Fibroblast of skin of back (primary cell): ENCODE measurements at places on chromosomes 13 and 19.
A peak's percentile ranks its signal among the peaks of the same experiment; 100 is the strongest.

GRCh38 chr13:74115133-74115532 lies 19.1 kb downstream of the KLF12 start:
- DNase-seq: peak; percentile 86

DNA sequence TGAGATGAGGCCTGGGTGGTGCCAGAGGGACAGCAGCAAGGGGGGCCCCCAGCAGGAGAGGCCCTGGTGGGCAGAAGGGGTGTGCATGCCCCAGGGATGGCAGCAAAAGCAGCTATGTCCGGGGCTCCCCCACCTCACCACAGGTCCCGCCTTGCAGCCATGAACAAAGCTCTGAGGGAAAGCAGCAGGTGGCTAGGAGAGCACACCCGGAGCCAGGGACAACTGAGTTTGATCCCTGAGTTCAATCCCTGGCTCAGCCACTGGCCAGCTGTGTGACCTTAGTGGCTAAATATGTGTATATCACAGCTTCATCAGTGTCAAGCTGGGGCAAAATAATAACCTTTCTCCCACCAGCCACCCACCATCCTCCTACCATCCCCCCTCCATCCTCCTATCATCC lies 47.7 kb upstream of the KCTD15 start:
- no peak for DNase-seq

- no peak for DNase-seq
These were observed 9.1 kb downstream of the SLC44A2 start for GRCh38 chr19:10634430-10634829.

DNA sequence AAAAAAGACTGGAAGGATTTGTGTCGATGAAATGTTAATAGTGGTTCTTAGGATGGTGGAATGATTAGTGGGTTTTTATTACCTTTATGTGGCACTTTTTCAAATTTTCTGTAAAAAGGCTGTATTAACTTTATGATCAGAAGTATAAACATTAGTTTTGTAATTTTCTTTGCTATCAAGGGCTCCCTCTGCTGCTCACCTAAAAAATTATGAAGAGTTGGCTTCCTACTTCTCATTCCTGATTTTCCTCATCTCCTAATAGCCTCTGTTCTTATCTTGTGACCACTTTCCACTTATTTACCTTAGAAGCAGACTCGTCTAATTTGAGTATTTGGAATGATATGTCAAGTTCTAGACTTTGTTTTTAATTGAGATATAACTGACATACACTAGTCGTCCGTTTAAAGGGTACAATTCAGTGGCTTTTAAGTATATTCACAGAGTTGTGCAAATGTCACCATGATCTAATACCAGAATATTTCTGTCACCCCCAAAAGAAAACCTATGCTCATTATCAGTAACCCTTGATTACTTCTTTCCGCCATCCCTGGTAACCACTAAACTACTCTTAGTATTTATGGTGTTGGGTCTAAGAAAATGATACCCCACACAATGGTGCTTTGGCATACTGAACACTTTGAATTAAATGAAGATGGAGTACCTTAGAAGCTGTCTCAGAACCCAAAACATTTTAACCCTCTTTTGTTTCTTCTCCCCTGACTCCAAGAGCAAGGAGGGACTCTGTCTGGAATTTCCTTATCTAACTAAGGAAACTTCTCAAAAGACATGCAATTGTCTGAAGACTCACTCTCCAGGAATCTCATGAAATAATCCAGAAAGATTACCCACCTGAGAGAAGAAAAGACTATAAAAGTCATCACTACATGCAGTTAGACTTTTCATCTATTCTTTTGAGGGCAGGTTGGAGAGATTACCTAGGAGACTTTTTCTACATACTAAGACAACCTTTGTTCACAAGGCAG lies 311.3 kb downstream of the DLEU7 start:
- DNase-seq: peak; percentile 50

DNA sequence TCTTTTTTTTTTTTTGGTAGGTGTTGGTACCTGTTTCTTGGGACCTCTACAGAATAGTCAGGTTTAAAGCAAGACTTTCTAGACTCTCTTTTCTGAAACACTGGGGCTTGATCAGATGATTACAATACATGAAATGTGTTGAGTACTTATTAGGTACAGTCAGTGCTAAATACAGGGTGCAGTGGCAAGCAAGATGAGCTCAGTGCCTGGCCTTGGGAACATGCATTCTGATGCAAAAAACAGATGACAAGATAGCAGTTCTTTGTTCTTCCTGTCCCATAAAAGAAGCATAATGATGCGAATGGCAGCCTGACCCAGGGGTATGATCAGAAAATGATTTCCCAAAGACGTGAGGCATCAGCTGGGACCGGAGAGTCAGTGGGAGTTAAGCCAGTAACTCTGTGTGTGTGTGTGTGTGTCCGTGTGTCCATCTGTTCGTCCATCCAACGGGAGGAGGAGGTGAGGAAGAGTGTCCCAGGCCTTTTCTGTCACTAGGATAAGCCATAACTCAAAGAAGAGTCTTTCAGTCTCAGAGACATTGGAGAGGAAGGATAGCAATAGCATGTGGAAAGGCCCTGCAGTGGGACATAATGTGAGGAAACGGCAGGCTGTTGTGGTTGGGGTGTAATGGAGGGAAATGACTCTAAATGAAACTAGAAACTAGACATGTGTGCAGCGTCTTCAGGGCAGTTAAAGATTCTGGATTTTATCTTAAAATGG lies 32.2 kb downstream of the SLAIN1 start:
- no peak for DNase-seq

GRCh38 chr13:112012705-112013085 lies 54.3 kb upstream of the SOX1 start:
- DNase-seq: no peak

- peak; percentile 32 for DNase-seq
These were observed 7.5 kb downstream of the KLF16 start for GRCh38 chr19:1855828-1856255.

- DNase-seq: no peak
These were observed 4.3 kb upstream of the NR2F6 start for GRCh38 chr19:17249887-17250548.

DNA sequence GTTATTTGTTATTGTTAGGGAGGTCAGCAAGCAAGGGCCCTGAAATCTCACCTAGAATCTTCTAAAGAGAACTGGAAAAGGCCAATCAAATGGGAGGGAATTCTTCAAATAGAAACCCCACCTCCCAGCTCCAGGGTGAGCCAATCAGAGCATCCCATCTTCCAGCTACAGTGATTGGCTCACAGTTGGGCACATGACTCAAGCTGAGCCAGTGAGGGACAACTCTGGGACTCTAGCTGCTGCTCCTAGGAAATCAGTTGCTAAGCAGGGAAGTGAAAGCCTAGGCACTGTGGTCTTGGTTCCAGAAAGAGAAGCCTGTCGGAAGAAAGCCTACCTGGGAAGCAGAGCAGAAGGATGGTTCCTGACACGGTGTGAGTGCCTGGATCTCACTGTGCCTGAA lies 13.4 kb downstream of the TM6SF2 start:
- DNase-seq: peak; percentile 33

GRCh38 chr13:21767032-21767431 lies 96.2 kb downstream of the FGF9 start:
- DNase-seq: no peak

DNA sequence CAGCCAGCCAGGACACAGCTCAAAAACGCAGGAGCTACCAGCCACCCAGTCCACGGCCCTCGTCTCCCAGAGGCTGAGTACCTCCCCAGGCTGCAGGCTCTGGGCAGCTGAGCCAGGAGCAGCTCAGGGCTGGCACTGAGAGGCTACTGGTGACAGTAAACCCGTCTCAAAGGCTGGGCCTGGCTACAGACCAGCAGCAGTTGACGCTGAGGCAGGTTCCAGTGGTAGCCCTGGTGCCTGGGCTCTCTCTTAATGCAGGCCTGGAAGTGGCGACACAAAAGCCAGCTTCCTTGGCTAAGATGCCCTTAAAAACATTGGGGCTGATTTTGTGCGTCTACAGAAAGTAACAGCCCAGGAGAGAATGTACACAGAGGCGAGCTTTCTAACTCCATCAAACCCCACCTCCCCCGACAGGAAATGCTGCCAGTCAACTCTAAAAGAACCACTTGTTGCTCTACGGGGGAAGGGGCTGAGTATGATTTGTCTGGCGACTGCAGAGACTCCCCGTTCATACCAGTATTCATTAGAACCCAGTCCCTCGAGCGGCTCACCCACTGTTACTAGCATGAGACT lies 126.3 kb downstream of the STK24 start:
- no peak for DNase-seq

GRCh38 chr19:18223860-18224524 lies 2.2 kb downstream of the PDE4C start:
- DNase-seq: no peak

GRCh38 chr19:4431296-4431695 lies 26.3 kb downstream of the UBXN6 start:
- no peak for DNase-seq

GRCh38 chr13:110525328-110526319 lies 35.9 kb downstream of the RAB20 start:
- DNase-seq: no peak

DNA sequence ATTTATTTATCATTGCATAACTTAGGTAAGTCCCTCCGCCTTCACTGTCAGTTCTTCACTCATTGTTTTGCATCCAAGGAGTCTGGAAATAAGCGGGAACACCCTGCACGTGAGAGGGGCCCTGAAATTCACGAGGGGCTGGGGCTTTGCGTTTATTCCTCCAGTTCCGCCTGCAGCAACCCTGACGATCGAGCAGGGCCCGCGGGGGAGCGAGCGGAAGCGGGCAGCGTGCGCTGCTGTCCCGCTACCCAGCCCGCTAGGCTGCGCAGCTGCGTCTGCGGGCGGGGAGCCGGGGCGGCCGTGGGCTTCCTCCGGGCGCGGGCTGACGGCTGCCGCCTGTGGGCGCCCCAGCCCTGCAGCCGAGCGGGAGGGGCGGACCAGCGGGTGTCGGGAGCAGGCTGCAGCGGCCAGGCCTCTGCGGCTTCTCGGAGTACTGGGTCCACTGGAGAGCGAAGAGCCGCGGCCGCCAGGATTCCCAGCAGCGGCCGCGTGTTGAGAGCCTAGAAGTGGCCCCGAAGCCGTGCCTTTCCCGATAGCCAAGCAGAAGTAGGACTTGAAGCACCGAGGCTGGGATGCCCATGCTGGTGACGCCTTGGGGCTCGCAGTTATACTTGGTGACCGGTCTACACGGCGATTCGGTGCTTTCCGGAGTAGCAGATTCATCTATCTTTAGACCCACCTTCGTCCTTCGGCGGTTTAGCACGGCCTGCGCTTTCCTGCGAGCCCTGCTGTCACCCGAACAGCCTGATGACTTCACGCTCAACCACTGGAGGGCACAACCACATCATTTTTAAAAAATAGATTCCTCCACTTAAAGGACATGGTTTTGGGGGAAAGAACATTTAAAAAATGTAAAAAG lies 32.9 kb upstream of the SACS start:
- DNase-seq: peak; percentile 83

DNA sequence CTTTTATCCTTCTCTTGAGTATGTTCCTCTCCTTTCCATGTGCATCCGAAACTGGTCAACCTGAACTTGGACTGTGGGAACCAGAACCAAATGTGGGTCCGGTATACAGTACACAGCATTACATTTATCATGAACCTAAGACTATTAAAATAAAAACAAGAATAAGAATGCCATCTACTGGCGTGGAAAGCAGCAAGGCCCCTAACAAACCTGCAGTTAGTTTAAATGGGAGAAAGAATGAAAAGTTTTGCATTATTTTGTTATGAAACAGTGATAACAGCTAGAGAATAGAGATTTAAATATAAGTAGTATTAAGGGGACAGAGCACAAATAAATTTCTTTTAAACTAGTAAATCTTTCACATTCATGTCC lies 159.5 kb downstream of the RBM26 start:
- no peak for DNase-seq

GRCh38 chr19:16234552-16235445 lies 37.1 kb downstream of the AP1M1 start:
- no peak for DNase-seq

- peak; percentile 59 for DNase-seq
These were observed 2.4 kb downstream of the DZIP1 start for GRCh38 chr13:95642028-95642621.

- peak; percentile 20 for DNase-seq
These were observed 405.6 kb upstream of the PCDH9 start for GRCh38 chr13:67635754-67636153.

DNA sequence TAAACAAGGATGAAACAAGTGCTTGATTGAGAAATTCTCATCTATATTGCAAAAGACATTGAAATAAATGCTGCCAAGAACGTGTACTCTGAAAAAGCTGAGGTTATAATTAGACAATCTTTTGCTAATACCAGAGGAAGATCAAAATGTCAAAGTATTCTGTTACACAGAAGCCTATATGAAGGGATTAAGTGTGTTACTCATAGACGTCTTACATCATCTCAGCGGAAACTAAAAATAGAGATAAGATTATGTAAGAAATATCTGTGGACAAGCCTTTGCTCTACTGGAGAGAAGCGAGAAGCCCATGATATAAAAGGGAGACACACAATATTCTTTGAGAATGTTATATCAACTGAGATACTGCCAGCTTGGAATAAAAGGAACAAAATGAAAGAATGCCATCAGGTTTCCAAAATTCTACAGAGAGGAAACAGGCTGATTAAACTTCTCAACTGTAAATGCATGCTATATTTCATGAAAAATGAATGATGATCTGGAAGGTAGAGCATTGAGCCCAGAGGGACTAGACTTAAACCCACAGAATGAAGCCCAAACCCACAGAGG lies 699.0 kb downstream of the GPC5 start:
- DNase-seq: no peak

DNA sequence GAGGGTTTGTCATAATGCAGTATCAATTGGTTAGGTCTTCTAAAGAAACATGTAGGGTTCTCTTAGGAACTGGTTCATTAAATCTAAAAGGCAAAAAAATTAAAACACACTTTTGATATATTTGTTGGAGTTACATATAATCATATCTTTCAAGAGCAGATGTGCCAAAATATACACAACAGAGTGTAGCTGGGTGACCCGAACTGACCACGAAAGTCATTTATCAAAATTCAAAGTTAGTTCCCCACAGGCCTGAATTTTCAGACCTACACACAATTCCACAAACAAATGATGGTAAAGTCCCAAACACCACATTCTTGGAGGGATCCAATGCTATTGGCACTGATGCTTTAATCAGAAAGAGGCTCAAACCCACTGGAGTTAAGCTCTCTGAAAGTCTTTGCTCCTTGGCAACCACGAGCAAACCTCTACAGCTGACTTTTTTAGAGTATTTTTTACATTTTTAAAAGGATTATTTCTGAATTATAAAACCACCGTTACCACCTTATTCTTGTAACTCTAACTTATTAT lies 50.9 kb downstream of the IRS2 start:
- no peak for DNase-seq

GRCh38 chr19:4583961-4584669 lies 24.6 kb upstream of the SEMA6B start:
- peak; percentile 32 for DNase-seq

DNA sequence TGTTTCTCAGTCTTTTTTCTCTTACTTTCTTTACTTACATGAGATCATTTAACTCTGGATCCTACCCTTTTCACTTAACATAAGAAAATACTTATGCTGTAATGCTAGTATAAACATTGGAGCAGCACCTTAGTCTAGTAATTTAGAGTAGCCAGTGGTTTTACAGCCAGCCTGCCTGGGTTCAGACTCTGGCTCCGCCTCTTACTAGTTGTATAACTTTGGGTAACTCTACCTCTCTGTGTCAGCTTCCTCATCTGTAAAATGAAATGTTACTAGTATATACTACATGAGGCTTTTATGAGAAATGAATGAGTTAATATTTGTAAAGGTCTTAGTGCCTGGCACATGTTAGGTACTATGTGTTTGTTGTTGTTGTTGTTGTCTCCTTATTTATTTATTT lies 5.6 kb downstream of the CDADC1 start:
- no peak for DNase-seq
